ENCODE measurements at places on chromosomes 5 and 9.

- DNase-seq = no peak
Observed at GRCh38 chr9:33431420-33431819, 16.0 kb downstream of the AQP3 start.

GRCh38 chr9:89498852-89499480, 1.1 kb upstream of the SEMA4D start:
- peak; percentile 65 for DNase-seq

DNA sequence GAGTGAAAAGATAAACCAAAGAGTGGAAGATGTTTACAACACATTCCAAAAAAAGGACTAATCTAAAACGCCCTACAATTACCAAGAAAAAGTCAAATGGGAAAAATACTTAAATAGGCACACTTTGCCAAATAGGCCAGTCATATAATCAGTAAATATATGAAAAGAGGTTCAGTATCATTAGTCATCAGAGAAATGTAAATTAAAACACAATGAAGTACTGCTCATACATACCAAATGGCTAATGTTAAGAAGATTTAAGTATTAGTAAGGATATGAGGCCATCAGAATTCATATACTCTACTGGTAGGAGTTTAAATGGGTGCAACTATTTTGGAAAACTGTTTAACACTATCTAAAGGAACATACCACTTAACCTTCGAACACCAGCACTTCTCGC, 47.6 kb downstream of the ZDHHC21 start:
- no peak for DNase-seq

- no peak for DNase-seq
Observed at GRCh38 chr5:132657676-132658380, at the start of gene IL13. Gene IL13, plus strand, starts transcription at chr5:132658173. Its CDS starts 14 bp downstream, at chr5:132658187.

GRCh38 chr9:136831720-136832104, 10.6 kb upstream of the AJM1 start:
- DNase-seq = no peak
